ENCODE measurements at places on chromosomes 11 and 22.

DNA sequence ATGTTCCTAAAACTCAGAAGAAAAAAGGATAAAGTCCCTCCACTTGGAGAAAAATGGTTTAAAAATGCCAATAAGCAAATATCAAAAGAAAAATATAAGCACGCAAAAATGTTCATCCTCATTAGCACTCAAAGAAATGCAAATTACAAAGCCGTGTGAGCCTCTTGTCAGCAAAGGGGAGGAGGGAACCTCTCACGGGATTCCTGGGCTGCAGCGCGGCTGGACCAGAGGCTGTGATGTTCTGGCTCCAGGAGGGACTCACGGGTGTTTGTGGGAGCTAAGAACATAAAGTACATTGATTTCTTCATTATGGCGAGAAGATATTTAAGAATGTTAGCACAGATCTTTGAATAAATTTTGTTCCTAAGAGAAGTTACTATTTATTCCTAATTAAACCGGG, 1451.2 kb downstream of the BRD1 start:
- DNase-seq, result no peak

DNA sequence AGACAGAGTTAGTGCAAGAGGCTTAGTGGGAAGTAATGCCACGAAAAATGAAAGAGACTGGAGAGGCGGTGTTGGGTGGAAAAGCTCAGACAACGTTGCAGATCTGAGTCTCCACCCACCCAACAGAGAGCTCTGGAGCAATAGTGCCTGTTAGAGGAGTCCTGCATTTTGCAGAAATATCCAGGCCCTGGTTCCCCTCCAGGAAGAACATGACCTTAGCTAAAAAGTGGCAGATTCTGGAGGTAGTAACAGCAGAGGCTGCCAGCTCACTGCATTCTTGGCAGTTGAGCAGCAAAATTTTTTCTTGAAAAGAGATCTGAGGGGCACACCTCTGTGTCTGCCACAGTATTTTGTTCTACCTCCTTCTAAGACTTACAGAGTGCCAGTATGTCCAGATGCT, 27.7 kb upstream of the BIRC3 start:
- DNase-seq, result no peak

- no peak for DNase-seq
Observed at GRCh38 chr11:27266125-27266524, 96.9 kb downstream of the CCDC34 start.

DNA sequence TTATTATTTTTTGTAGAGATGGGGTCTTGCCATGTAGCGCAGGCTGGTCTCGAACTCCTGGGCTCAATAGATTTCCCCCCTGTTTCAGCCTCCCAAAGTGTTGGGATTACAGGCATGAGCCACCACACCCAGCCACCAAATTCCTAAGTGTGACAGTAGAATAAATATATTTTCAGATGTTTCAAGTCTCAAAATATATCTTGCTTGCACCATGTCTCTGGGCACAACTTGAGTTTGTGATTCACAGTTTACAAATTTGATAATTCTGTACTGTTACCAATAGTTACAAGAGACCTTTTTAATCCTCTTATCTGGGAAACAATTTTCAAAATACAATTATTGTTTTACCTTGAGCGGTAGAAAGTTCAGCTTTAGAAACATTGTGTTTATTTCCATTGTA, 19.1 kb downstream of the DCPS start:
- DNase-seq, result no peak

- peak; percentile 61 for DNase-seq
Observed at GRCh38 chr11:13277768-13278608, at the start of gene BMAL1. BMAL1 (plus strand) TSS chr11:13277790; CDS start chr11:13354309, 76,519 bp downstream.
